Left ventricle myocardium superior (tissue), 1 donor: ENCODE measurements at places on chromosomes 5 and 9. TPM values are rescaled to one million over a fixed set of nuclear protein-coding genes. Genes with fewer than 3 reads are reported as not detected.

Gene PDE6A
- total RNA-seq, result 0.05 TPM

GRCh38 chr9:97394881-97395280 lies 17.0 kb upstream of the TDRD7 start:
- no peak for DNase-seq

DNA sequence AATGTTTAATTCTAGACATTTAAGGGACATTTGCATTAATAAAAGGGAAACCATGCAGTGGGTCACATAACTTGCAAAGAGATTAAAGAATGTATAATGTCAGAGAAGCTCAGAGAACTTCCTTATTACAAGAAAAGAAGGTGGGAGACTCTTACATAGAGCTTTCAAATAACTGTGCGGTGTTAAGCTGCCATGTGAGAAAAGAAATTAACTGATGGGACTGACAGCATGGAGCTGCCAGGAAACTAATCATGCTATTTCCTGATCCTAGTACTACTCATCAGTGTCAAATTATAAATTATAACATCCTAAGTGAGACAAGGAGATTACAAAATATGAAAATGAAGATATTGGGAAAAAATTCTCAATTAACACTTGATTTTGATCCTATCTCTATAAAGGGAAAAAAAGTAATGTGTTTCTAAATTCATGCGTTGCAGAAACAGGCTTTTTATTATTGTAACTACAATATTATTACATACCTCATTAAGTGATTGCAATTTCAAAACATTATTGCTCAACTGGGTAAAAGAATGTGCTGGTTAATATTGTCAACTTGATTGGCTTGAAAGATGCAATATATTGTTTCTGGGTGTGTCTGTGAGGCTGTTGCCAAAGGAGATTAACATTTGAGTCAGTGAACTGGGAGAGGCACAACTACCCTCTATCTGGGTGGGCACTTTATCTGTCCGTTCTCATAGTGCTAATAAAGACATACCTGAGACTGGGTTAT lies 609.5 kb upstream of the NUDT12 start:
- no peak for DNase-seq

GRCh38 chr5:1375871-1376810 lies 31.2 kb upstream of the CLPTM1L start:
- no peak for DNase-seq

Gene KCNN2
- 10.5 TPM for total RNA-seq
